ENCODE measurements at places on chromosomes 3 and 15.

DNA sequence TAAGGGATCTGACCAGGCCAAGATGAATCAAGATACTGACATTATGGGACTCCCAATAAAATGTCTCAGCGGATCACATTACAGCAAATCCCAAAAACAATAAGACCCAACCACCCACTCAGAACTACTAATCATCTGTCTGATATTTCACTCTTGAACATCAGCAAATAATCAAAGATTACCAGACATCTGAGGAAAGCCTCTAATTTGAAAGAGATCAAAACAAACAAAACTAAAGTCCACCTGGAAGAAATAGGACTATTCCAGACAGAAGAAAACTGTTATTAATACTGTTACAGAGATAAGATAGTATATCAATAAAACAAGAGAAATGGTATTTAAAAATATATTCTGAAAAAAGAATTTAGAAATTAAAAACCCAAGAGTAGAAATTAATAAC lies 29.0 kb downstream of the TP53BP1 start:
- no peak for DNase-seq

GRCh38 chr15:88657326-88658069 lies 18.7 kb downstream of the ISG20 start:
- DNase-seq, result peak; percentile 79

DNA sequence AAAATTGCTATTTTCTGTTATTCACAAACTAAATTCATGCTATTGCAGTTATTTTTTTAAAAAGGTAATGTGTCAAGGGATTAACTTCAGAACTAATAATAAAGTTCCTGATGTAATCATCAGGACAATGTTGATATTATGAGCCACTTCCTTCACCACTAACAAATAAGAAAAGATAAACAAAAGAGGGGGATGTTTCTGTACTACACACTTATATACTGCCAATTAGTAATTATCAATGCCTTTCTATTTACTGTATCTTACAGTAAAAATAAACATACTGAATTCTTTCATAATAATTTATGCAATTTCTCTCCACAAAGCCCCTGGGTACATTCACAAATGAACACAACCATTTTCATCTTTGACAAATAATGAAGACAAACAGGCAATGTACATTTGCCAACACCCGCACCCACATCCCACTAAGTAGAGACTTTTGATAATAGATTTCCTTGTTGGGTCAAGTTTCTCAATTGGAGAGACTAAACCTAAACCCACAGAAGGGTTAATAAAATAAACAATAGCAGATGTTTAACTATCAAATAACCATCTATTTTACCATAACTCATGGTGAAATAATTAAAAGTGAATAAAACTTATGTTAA lies 3.7 kb downstream of the CBLB start:
- peak; percentile 5 for DNase-seq

GRCh38 chr3:20458994-20459716 lies 273.1 kb upstream of the SGO1 start:
- peak; percentile 10 for DNase-seq

- DNase-seq, result no peak
Measured at GRCh38 chr15:52943746-52944145, 153.6 kb upstream of the ONECUT1 start.

DNA sequence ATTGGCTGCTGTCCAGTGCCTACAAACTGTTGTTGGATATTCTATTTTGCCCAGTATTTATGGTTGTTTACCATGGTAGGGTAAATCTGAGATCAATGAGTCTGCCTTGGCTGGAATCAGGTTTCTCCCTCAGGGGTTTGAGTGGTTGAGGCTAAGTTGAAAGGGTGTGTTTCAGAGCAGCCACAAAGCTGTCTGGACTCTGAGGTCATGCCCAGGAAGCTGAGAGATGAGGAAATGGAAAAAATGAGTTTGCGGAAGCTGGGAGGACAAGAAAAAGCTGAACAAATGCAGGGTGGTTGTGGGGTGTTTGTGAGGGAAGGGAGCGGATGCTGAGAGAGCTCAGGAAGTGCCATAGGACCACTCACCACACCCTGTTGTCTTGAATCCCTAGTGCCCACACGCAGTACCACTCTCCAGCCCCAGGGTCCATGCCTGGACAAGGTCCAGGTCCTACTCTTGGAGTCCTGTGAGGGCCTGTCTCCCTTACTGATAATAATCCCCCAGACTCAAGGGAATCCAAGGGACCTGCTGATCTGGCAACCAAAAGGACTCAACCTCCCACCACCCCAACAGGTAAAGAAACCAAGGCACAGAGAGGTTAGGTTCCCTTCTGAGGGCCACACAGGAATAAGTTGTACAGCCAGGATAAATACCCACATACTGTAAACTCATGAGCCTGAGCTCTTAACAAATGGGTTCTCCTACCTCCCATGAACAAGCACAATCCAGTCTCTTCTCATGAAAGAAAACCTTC lies 81.6 kb downstream of the PPCDC start:
- DNase-seq, result peak; percentile 96

DNA sequence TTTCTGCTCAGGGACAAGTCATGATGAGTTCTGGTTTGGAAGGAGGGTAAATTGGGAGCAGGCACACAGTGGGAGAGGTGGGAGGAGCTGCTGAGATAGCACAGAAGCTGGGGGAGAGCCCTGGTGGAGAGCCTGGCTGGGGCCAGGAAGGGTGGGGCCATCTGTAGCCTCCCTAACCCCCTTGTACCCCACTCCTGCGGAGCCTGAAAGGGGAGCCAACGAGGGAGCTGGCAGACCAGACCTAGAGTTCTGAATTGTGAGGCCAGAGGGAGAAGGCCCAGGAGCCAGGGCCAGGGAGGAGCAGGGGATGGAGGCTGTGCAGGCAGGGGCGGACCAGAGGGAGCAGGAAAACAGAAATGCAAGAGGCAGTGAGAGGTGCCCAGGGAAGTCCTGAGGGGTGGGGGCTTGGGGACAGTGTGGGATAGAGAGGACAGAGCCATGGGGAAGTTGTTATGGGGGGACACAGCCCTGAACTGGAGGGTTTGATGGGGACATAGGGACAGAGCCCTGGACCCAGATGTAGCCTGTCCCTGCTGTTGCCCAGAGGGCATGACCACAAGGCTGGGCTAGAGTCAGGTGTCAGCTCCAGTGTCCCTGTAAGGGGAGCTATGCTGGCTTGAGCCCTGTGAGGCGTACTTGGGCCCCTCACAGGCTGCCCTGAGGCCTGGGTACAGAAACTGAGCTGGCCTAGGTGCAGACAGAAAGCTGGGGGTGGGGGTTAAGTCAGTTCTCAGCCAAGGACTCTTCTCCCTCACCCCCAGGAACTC lies 1.2 kb downstream of the TMIE start:
- DNase-seq, result no peak

DNA sequence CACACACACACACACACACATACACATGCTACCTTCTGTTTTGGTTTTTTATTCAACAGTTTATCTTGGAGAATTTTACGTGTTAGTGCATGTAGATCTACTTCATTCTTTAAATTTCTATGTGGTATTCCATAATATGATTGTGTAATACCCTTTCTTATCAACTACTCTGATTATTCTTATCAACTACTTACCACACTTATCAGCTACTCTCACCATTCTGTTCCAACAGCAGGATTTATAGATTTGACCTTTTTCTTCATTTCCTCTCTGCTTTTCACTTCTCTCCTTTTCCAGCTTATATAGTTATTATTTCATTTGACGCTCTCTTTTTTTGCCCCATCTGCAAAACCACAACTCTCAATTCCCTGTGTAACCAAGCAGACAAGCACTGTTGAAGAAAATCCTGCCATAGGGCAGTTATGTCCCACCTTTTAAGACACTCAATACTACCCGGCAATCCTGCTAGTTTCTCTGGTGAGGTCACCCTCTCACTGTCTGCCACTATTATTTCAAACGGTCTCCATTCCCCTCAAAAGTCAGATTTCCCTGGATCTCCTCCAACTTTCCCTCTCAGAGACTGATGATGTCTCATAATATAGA lies 56.9 kb upstream of the SATB1 start:
- no peak for DNase-seq

GRCh38 chr3:167102071-167102470 lies 278.0 kb downstream of the ZBBX start:
- no peak for DNase-seq
